ENCODE measurements at places on chromosomes 16 and 17. TPM values are rescaled to one million over a fixed set of nuclear protein-coding genes. Genes with fewer than 3 reads are reported as not detected.

Gene GPR179
- not detected for total RNA-seq

Gene SLC4A1
- total RNA-seq = not detected

Gene NPTX1
- 0.35 TPM for total RNA-seq

Gene ABCA3
- 0.18 TPM for total RNA-seq

Gene ADGRG1
- under 0.01 TPM for total RNA-seq

Measured in myometrial cell (primary cell).